Non-pigmented ciliary epithelial cell (primary cell): ENCODE measurements at places on chromosomes 13 and 19.

GRCh38 chr13:99467764-99468163 is 33.5 kb upstream of the TM9SF2 start:
- no peak for DNase-seq

- no peak for DNase-seq
These were observed at the start of gene SBK2 for GRCh38 chr19:55536951-55537740. Gene SBK2, minus strand, starts transcription at chr19:55537133. Its CDS starts 839 bp downstream, at chr19:55536294.

DNA sequence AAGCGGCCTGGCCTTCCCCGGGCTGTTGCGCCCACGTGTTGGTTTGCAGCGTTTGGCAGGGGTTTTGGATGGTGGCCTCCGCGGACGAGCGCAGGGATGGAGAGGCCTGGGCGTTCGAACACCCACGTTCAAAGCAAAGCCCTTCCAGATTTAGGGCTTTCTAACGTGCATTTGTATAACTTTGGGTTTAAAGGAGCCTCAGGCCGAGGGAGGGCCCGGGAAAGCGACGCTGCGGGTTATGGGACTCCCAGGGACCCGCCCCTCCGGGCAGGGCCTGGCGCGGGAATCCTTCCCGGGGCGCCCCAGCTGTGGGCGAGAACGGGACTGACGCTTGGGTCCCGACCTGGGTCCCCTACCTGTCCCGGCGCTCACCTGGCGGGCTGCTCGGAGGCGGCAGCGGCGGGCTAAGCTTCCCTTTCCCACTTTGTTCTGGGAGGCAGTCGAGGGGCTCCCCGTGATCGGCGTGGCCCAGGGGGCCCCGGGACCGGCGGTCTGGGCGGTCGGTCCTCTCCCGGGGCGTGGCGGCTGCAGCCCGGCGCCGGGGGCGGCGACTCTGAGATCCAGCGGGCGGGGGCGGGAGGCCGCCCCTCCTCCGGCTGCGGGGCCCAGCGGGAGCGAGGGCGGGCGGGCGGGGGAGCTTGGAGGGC is at the start of gene FBXO17:
FBXO17 (minus strand) TSS at position 529 of the 647 bp plus-strand sequence. CDS start 25,423 bp downstream, outside the sequence.
- DNase-seq = no peak

DNA sequence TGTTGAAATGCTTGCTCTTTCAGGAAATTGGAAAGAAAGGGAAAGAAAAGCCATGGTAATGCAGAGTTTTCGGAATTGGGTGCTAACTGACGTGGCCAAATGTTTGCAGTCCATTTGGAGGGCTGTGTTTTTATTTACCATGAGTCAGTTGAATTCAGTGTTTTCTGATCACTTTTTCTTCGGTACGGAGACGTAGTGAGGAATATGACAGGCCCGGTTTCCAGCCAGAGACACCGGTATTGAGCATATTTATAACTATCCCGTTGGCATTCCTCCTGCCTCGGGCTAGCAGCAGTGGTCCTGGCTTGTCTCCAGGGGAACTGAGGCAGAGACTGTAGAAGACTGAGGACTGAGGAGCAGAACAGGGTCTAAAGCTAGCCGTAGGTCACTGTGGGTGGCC is 1.0 kb downstream of the CDC16 start:
- DNase-seq = no peak

DNA sequence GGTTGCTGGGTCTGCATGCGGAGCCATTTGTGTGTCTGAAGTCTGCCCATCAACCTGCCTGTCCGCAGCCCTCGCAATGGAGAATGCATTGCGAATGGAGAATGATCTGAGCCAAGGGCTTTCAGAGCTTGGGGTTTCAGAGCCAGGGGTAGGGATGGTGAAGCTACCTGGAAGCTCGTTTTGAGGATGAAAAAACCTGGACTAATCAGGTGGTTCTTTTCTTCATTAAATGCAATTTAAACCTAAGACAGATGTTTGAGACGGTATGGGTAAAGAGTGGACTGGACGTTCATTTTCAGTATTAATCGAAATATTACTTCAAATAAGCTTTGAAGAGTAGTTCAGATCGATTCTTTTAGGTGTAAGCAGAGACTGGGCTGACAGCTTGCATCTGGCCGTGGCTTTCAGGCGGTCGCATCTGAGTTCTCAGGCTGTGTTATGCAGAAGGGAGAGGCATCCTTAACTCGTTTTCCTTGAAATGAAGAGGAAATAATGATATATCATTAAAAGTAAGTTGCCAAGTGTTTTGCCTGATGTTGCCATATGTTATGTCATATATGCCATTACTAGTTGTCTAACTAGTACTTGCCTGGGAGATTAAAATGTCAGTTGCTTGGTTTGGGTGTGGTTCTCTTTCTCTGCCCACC is 801 bp downstream of the MCF2L start:
- DNase-seq = no peak

DNA sequence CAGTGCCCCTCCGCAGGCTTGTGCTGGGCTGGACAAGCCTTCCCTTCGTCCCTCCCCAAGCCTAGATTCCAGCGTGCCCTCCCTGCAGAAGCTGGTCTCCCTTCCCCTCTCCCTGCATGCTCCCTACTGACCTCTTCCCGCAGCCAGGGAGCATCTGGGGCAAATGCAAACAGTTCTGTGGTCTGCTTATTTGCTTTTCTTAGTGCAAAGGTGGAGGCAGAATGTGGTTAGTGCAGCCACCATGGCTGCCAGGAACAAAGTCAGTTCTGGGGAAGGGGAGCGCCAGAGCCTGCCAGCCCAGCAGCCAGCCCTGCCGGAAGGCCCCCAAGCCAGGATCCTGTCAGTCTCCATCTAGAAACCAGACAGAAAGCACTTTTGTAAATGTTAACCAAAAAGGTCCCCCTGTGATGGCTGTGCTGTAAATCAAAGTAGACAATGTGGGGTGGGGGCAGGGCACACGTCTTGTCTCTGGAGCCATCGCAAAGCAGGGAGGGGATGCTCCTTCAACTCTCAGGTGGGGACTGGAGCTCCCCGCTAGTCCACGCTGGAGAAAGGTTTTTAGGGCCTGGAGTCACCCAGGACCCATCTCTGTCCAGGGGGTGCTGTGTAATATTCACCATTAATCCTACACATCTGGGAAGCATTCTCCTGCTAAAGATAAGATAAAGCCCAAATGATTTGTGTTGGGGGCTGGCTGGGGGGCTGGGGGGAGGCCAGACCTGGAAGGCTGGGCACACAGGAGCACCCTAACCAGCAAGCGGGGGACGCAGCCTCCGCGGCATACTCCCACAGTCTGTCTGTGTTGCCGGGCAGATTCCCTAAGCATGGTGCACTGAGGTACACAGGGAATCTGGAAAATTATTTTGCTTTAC is 30.9 kb downstream of the SERP2 start:
- no peak for DNase-seq

DNA sequence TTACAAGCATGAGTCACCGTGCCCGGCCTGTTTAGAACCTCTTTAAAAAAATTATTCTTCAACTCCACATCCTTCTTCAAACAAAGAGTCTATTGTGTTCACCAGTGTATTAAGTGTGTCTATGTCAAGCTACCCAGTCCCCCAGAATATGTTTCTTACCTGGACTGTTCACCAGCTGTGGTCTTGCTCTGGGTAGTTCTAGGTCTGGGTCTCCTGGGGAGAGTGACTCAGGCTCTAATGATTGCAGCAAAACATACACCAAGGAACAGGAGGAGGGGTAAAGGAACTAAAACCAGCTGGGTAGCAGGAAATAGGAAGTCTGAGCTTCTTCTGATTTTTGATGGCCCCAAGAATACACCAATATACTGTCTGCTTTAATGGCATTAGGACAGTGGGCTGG is at the start of gene FPR1:
FPR1 (minus strand) TSS at position 224 of the 400 bp plus-strand sequence. CDS start 4,884 bp downstream, outside the sequence.
- no peak for DNase-seq

DNA sequence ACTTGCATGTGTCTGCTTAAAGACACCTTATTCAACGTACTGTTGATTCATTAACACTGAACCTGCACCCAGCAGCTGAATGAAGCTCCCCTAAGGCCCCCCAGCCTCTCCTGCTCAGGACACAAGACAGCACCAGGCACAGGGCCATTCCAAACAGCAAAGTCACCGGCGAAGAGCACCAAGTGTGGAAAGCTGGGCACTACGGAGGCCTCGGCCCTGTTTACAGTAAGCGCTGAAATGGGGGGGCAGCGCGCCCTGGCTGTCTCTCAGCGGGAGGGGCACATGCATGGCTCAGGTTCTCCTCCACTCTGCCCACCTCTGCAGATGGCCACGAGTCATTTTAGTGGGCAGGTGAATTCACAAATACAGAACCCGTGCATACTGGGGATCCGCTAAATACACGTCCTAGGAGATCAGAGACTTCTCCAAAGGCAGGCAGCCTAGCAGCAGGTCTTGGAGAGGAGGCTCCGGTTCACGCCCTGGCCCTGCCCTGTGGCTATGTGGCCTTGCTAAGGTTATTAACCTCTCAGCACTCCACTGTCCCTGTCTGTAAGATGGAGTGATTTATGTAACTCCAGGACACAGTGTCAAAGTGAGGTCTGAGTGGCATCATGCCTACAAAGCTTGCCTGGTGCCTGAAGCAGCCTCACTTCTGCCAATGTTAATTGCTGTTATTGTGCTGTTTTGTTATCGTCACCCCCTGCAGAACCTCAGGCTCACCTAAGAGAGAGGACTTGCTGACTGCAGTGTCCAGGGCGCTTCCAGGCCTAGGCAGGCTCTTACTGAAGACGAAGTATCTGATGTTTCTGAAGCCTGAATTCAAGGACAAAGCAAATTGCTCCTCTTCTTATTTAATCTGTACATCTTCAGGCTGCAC is 207.4 kb upstream of the SOX1 start:
- DNase-seq = no peak

- DNase-seq = no peak
These were observed 68.1 kb downstream of the SIPA1L3 start for GRCh38 chr19:37975071-37975470.

DNA sequence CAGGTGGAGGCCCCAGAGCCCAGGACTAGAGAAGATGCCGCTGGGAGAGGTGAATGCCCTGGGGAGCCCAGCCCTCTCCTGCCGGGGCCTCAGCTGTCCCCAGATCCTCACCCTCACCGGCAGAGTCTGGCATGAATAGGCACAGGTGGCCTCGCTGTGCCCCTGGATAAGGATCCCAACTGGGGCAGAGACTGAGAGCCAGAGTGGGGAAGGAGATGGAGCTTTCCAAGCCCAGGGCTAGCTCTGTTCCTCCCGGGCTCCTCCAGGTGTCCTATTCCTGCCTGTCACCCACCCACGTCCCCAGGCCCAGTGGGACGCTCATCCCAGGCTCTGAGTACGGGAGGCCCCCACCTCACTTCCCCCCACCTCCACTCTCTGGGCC is 16.5 kb downstream of the PRR36 start:
- DNase-seq = no peak
